ENCODE measurements at places on chromosomes 11 and 22.

DNA sequence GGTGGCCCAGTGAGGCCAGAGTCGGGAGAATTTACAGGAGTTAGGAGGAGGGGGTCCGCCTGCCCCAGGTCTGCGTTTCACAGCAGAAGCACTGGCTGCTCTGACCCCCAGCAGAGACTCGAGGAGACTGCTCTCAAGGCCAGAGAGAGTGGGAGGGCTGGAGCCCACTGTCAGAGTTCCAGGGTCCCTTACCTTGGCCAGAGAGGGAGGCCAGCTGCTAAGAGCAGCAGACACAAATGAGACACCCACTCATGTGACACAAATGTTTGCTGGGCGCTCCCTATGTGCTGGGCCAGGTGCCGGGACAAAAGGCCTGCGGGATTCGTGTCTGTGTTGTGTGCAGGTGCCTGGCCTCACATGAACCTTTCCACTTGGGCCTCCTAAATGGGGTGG lies 2.8 kb upstream of the TNFRSF13C start:
- no peak for DNase-seq

- no peak for DNase-seq
Observed at GRCh38 chr11:117724621-117725020, 72.4 kb downstream of the DSCAML1 start.

GRCh38 chr22:24827296-24827695 lies 21.3 kb downstream of the SGSM1 start:
- no peak for DNase-seq

DNA sequence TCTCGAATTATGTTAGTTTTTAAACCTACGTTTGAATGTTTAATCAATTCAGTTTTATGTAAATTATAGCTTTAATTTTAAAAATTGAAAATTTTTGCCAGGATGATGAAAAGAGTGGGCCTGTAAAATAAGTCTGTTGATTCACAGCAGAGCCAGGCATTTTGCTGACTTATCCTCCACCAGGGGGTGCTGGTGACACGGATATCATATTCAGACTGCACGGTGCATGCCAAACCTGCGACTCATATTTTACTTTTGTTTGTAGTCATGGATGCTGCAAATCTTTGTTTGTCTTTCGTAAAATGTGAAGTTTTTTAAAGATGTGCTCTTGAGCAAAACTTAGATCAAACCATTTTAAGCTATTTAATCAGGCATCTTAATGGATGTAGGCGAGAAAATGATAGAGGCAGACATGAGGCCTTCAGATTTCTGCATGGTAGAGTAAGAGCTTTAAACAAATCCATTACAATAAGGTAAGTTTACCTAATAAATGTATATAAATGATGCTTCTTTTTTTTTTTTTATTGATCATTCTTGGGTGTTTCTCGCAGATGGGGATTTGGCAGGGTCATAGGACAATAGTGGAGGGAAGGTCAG lies 3.6 kb upstream of the OR8B3 start:
- DNase-seq, result peak; percentile 69

GRCh38 chr11:8285228-8285627 lies 21.6 kb upstream of the LMO1 start:
- DNase-seq, result no peak

- no peak for DNase-seq
Observed at GRCh38 chr11:65871811-65872548, 620 bp downstream of the EFEMP2 start.

DNA sequence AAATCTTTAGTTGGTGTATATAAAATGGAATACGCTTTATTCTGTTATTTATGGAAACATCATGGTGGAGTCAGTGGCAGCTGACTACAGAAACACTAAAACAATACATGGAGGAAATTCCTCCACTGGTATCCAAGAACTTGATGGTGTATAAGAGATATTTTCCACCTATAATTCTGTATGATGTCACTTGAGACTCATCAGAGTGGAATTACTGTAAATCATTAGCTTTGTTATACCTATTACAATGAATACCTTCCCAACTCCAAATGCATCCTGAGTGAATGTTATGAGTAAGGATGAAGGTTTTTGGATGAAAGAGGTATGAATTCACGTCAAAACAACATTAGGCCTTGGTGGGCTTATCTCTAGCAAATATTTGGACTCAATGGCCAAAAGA lies 258.5 kb upstream of the SORL1-AS1 start:
- no peak for DNase-seq

GRCh38 chr22:31272522-31273446 lies 19.5 kb downstream of the PIK3IP1 start:
- peak; percentile 28 for DNase-seq

GRCh38 chr22:28983788-28984441 lies 77.7 kb downstream of the C22orf31 start:
- DNase-seq, result no peak

DNA sequence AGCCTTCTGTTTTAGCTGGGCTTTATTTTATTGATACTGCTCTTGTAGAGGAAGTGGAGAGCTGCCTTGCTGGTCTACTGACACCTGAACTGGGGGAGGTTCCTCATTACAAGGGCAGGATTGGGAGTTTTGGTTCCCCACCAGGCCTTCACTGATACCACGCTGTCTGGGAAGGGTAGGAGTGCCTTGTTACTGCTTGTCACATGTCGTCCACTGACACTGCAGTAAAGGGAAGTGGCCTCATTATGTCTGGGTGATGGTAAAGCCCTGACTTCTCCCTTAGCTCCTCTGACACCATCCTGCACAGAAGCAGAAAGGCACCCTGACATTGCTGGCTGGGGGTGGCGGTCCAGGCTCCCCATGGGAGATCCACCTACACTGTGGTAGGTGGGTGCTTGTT lies 38.7 kb upstream of the ELF5 start:
- no peak for DNase-seq

GRCh38 chr11:1827095-1827813 lies 7.5 kb upstream of the SYT8 start:
- DNase-seq, result no peak

- no peak for DNase-seq
Observed at GRCh38 chr22:31137721-31138120, 2.6 kb downstream of the PLA2G3 start.

GRCh38 chr11:78961247-78961646 lies 386.6 kb upstream of the NARS2 start:
- peak; percentile 10 for DNase-seq

- no peak for DNase-seq
Observed at GRCh38 chr22:48315439-48316256, 1512.0 kb downstream of the BRD1 start.

- DNase-seq, result no peak
Observed at GRCh38 chr11:71191201-71191600, 61.2 kb downstream of the SHANK2 start.

Measured in HS-5 (cell line).